Frontal cortex (tissue), 4 donors: ENCODE measurements at places on chromosomes 16 and 17. TPM values are rescaled to one million over a fixed set of nuclear protein-coding genes. Genes with fewer than 3 reads are reported as not detected.

TSPOAP1 gene
- 31.0 TPM for total RNA-seq

STAT5A gene
- total RNA-seq: 1.6 TPM

NPB gene
- total RNA-seq: 1.2 TPM

COL1A1 gene
- 26.1 TPM for total RNA-seq

DNA sequence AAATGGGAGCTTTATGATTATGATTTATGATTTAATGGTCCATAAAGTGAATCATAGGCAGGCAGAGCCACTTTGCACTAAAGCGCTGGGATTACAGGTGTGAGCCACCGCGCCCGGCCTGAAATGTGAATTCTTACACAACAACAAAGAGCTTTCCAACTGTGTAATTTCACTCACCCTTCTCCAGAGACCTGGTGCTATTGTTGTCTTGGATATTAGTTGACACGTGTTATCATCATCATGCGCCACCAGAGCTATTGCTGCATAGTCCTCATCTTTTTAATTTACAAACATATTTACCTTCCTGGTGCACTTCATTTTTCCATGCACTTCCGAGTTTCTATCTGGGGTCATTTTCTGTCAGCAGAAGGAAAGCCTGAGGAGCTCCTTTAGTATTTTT, 4.8 kb upstream of the UTS2R start:
- no peak for DNase-seq

- DNase-seq: no peak
Observed at GRCh38 chr17:48375356-48375755, 54.7 kb downstream of the SKAP1 start.

GRCh38 chr16:22092143-22092933, at the start of gene VWA3A:
Gene VWA3A, plus strand, starts transcription at chr16:22092541. Its CDS starts 97 bp downstream, at chr16:22092638.
- DNase-seq: no peak

DNA sequence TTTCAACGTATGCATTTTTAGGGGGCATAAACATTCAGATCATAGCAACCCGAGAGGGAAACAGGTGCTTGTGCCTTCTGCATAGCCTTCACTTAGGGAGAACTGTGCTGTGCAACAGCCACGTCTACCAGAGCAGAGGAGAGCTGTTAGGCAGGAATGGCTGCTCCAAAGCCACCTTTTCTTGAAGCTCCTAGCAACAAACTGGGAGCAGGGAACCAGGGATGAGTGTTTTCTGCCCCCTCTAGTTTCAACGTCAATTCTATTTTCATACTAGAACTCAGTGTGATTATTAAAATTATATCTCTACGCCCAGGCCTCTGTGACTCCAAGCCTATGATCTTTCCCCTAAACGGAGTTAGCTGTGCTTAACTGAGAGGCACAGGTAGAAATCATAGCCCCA, 290.0 kb downstream of the HAPSTR1 start:
- DNase-seq: no peak
